Activated CD4-positive, alpha-beta T cell treated with anti-CD3 and anti-CD28 coated beads, Interleukin-2, amount 10 ng/mL, durations not matched to agents 24 days and 14 days (primary cell): ENCODE measurements at places on chromosomes 13 and 19. TPM values are rescaled to one million over a fixed set of nuclear protein-coding genes. Genes with fewer than 3 reads are reported as not detected.

GRCh38 chr19:58409010-58409790, 751 bp downstream of the ZNF584 start:
- peak; percentile 75 for DNase-seq

DNA sequence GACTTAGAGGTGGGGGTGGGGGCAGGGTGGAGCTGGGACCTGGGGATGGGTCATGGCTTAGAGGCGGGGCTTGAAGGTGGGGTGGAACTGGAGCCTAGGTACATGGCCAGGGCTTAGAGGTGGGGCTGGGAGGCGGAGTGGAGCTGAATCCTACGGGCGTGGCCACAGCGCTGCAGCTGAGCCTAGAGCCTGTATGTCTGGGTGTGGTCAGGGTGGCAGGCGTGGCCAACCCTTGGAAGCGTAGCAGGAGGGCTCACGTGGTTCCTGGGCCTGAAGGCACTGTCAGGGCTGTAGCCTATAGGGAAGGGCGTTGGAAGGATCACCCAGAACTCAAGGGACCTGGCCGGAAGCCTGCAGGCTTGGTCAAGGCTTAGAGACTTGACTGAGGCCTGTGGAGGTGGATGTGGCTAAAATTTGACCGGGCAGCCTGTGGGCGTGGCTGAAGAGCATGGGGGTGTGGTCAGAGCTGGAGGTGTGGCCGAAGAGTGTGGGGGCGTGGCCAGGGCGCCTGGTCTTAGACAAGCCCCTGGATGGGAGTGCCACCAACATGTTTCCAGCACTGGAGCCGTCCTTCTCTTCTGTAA, 24.3 kb downstream of the COLGALT1 start:
- peak; percentile 74 for DNase-seq

- no peak for DNase-seq
Measured at GRCh38 chr13:92827503-92827902, 399.1 kb upstream of the GPC6 start.

DNA sequence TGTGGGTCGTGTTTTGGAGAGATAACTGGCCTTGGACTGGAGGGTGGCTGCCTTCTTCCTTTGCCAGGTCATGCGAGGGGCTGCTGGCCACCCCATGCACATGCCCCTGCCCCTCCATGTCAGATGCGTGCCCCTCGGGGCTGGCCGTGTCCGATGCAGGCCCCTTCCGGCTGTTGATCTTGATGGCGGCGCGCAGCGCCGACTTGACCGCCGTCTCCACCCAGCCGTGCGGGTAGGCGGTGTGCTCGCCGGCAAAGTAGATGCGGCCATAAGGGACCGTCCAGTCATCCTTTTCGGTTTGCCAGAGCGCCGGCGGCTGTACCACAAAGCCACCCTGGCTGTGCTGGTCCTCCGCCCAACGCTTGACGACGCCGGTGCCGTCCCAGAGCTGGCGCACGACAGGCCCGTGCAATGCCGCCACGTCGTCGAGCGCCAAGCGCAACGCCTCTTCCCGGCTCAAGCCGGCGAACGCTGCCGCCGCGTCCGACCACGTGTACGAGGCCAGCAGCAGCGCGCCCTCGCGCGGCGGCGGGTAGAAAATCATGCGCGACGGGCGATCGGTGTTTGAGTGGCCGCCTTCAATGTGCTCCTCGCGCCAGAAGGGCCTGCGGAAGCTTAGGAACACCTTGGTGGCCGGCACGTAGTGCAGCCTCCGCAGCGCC, 6.9 kb downstream of the IL4I1 start:
- peak; percentile 93 for DNase-seq

- peak; percentile 70 for DNase-seq
Measured at GRCh38 chr13:75760131-75761021, 124.2 kb downstream of the LMO7 start.

GRCh38 chr13:101398920-101399319, 17.4 kb downstream of the NALCN start:
- no peak for DNase-seq

DNA sequence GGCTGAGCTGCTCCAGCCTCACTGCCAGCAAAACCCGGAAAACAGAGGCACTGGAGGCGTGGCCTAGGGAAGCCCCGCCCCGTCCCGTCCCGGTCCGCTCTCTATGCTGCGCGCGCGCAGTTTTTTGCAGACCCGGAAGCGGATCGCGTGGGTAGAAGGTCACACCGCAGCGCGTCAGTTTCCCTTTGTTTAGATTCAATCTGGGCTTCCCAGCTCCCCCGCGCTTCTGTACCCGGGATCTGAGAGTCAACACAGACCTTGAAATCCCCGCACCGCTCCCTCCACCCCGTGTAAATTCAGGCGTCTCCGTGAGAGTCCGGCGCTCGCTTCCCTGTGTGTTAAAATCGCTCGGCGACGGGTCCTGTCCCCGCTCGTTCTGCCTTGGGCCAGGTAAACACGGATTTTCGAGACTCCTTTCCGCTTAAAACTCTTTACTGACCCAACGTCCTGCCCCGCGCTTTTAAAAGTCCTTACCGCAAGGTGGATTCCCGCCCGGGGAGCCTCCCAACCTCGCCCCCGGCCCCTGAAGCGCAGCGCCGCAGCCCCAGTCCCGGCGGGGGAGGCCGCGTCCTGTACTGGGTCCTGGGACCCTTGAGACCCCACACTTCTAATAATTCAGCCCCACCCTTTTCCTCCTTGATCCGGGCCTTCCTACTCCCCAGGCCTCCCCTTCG, at the start of gene ZNF610:
ZNF610 (plus strand) TSS at position 127 of the 674 bp plus-strand sequence. CDS start 12,930 bp downstream, outside the sequence.
- peak; percentile 96 for DNase-seq

- no peak for DNase-seq
Measured at GRCh38 chr13:60398379-60398891, 1.4 kb downstream of the TDRD3 start.

- peak; percentile 11 for DNase-seq
Measured at GRCh38 chr13:79987761-79988160, 353.2 kb downstream of the SPRY2 start.

- no peak for DNase-seq
Measured at GRCh38 chr19:8021374-8021773, 15.9 kb upstream of the ELAVL1 start.

GRCh38 chr13:114067381-114067885, 65.0 kb downstream of the RASA3 start:
- DNase-seq = peak; percentile 75

Gene NANOS3
- 1.4 and 1.9 TPM in 2 replicates for total RNA-seq

Gene FFAR2
- total RNA-seq = not detected in 2 replicates

Gene CPAMD8
- total RNA-seq = 0.28 and 0.33 TPM in 2 replicates

Gene CD177
- not detected in 2 replicates for total RNA-seq

Gene PABPC3
- total RNA-seq = 0.43 and 0.54 TPM in 2 replicates

Gene CBY2
- not detected in 2 replicates for total RNA-seq

Gene FPR3
- not detected in 2 replicates for total RNA-seq

Gene GRIN3B
- total RNA-seq = 0.07 TPM in 1 of 2 replicates, not detected in the other
